ENCODE measurements at places on chromosomes 11 and 22.

DNA sequence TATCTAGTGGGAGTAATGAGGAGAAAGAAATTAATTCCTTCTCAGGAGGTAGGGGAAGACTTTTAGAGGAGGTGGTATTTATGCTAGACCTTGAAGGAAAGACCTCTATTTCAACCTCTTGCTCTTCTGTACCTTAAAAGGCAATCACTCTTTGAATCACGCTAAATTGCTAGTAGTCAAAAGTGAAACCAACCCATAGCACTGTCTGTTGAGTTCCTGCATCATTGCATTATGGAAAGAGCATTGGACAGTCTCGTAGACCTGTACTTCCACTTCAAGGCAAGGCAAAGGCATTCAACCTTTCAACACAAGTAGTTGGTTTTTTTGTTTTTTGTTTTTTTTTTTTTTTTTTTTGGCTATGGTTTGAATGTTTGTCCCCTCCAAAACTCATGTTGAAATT, 770.4 kb downstream of the ETS1 start:
- no peak for DNase-seq

DNA sequence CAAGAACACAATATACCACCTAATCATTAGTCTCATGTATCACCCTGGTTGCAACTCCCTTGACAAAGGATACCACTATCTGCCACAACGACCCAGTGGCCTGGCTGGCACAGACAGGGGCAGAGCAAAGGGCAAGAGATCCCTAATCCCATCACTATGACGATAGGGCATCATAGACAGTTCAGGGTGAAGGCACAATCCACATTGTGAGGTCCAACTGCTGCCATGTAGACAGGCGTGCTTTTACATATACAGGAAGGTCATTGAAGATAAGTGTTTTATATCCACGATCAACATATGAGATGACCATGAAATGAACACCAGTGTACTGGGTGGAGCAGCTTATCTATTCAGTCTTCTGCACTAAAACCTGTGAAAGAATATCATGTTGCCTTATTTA, 94.6 kb downstream of the IGLL1 start:
- DNase-seq = no peak

- no peak for DNase-seq
These were observed 55.0 kb upstream of the ZBTB44 start for GRCh38 chr11:130369713-130370112.

- no peak for DNase-seq
These were observed 446.9 kb downstream of the BRD1 start for GRCh38 chr22:49380828-49381114.

GRCh38 chr22:50710221-50710620, 27.8 kb upstream of the ACR start:
- DNase-seq = no peak

- no peak for DNase-seq
These were observed 59.5 kb upstream of the AMOTL1 start for GRCh38 chr11:94708642-94709041.

- no peak for DNase-seq
These were observed 18.6 kb downstream of the CREB3L1 start for GRCh38 chr11:46296059-46296527.

- DNase-seq = no peak
These were observed 27.7 kb upstream of the RAB1B start for GRCh38 chr11:66240781-66241136.

GRCh38 chr11:3934658-3935057, 79.2 kb downstream of the STIM1 start:
- DNase-seq = no peak

GRCh38 chr22:35517769-35518530, 22.7 kb upstream of the RASD2 start:
- no peak for DNase-seq

- no peak for DNase-seq
These were observed 41.9 kb downstream of the CTTN start for GRCh38 chr11:70440206-70440605.

- no peak for DNase-seq
These were observed 2.8 kb downstream of the CFL1 start for GRCh38 chr11:65854852-65855837.

DNA sequence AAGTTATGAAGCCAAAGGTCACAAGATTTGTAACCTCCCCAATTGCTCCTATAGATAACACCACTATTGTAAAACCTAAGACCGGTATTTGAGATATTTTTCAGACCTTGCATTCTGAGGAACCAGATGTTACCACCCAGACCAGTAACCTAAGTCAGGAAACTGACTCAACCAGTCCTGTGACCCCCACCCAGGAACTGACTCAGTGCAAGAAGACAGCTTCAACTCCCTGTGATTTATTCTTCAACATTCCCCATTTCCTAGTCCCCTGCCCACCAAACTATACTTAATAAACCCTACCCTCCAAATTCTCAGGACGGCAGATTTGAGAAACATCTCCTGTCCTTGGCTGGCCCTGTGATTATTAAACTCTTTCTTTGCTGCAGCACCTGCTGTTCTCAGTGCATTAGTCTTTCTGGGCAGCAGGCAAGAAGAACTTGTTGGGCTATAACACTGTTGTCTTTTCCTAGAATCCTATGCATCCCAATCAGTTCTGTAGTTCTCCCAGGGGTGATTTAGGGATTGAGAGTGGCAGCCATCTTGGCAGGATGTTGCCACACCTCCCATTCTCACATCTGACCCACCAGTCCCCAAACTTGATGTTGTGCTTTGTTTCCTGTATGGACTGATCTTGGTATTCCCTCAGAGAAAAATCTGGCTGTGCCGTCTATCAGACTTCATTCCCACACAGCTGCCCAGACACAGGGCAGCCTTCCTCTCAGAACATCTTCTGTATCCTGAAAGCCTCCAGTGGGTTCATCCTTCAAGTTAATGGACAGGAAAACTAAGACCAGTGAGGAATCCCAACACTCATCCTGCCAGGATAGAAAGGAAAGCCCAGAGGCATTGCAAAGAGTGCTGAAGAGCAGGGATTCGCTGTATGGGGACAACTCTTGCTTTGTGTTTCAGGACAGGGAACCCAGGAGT, 104.0 kb downstream of the PDE2A start:
- no peak for DNase-seq

DNA sequence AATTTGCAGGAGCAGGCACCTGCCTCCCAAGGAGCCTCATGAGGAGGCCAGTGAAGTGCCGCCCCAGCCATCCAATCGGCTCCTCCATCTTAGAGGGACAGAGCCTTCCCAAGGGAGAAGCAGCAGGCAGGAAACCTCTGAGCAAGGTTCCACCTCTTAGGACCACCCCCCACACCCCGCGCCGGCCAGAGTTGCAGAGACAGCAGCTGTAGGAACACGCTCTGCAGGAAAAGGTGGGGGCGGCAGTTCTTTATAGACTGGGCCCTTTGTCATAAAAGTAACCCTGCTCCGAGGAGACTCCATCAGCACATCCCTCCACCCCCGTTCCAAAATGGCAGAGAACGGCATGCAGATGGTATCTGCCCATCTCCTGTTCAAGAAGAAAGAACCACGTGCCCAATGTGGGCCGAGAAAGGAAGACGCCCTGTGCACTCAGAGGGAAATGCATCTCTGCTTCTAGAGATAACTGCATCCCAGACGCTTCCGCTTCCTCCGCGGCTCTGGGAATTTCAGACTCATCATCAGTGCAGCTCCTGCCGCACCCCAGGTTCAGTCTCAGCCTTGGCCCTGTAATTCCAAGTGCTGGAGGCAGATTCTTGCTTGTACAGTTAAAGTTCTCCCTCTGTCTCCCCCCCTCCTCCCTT, 98.5 kb downstream of the SPATA19 start:
- DNase-seq = no peak

- no peak for DNase-seq
These were observed 76.6 kb upstream of the LMO1 start for GRCh38 chr11:8340296-8340695.
